ENCODE measurements at places on chromosomes 1 and 21.

- peak; percentile 49 for DNase-seq
Measured at GRCh38 chr1:15951341-15952153, 24.4 kb downstream of the ZBTB17 start.

DNA sequence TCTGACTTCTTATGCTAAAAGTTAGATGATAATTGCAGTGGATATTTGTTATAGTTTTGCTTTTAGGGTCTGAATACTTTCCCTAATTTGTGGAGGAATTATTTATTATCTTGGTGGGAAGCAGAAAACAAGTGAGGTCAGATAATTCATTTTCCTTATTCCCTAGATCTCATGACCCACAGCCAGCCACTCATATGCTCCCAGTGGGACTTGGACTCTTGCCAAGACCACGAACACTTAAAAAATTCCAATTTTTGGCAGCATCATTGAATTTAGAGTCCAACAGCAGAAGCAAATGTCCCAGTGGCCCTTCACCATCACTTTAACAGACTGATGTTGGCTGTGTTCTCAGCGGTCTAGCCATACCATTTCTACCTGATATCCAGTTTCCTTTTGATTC is 204.2 kb downstream of the HMCN1 start:
- DNase-seq: no peak

- DNase-seq: no peak
Measured at GRCh38 chr1:107358619-107359327, 217.9 kb downstream of the NTNG1 start.

DNA sequence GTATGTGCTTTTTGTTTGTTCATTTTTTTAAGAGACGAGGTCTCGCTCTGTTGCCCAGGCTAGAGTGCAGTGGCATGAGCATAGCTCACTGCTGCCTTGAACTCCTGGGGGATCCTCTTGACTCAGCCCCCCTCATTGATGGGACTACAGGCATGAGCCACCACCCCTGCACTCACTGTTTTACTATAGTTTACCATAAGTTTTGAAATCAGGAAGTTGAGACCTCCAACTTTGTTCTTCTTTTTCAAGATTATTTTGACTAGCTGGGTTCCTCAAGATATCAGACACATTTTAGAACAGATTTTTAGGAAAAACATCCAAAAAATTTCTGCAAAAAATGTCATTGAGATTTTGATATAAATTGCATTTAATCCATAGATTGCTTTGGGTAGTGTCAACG is 120.4 kb upstream of the FGGY start:
- no peak for DNase-seq

DNA sequence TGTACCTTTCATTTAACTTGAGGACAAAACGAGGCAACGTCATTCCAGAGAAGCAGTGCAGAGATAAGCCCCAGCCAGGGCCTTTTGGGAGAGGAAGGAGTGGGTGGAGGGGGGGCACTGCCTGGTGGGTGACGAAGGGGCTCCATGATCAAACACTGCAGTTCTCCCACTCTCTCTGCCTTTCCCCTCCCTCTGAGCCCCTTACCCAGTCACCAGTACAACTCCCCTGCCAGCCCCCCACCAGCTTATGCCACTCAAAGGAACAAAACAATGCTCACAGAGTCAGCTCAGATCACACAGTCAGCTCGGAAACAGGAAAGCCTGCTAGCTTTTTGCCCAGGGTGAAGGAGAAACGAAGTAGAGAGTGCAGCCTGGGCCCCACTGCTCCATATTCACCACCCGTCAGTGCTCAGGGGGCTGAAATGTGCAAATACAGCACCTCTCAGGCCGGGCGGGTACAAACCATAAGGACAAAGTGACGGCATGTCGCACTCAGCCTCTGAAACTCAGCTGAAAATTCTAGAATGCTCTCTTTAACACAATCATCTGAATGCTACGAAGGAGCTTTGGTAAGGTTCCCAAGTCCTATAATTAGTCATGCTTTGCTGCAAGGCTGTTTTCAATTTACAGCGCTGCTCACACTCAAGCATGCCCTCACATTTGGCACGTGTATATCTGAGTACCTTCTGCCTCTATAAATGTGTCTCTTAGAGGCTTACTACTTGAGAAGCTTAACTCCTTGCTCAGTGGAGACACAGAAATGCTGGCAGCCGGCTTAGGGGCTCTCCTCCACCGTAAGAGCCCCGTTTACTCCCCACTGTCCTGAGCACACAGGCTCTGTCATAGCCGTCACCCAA is 65.8 kb upstream of the RAB4A start:
- no peak for DNase-seq

- no peak for DNase-seq
Measured at GRCh38 chr1:173507847-173508209, 30.7 kb downstream of the PRDX6 start.

GRCh38 chr1:31981972-31982371 is 31.7 kb upstream of the KHDRBS1 start:
- DNase-seq: no peak

Data from activated T-cell treated with anti-CD3 and anti-CD28 coated beads for 48 hours (primary cell).